Occipital lobe (tissue), 3 donors: ENCODE measurements at places on chromosomes 12 and 14.

GRCh38 chr12:12088147-12088546 is 17.4 kb downstream of the BCL2L14 start:
- no peak for DNase-seq

DNA sequence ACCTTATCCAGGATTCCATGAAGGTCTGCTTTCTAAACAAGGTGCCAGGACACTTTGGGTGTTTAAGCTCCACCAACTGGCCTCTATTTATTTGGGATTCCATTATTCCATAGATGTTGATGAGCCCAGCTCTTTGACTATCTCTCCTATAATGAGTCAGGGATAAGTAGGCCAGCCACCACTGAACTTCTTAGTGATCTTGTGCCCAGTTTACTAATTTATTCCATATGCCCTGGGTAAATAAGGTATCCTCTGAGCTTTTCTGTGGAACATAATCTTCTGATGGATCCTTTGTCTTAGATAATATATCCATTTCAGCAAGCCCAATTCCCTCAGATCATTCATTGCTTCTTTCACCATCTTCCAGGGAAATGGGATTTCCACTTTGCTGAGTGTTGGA is 535.0 kb downstream of the FOXG1 start:
- no peak for DNase-seq

GRCh38 chr12:69252033-69252432 is 12.7 kb downstream of the CPSF6 start:
- no peak for DNase-seq

DNA sequence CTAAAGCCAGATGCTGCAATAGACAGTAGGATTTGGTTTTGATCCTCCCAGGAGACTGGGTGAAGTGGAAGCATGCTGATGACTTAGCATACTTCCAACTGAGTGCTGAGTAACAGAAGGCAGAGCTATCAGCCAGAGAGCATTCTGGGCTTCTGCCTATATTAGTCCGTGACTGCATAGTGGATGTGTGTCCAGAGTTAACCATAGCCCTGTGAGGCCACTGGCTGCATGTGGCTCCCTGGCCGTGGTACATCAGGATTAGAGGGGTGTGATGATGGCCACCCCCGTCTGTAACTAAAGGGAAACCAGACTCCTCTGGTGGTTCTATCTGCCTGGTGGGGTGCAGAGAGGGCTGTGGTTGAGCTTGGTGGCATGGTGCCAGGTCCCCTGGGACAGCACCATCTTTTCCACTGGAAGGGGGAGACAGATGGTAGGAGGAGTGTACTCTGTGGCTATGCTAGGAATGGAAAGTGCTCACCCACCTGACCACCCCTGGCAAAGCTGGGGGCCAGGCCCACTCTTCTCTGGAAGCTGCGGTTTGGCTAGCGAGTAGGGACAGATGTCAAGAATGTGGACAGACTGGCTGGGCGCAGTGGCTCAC is 27.4 kb downstream of the ABCD4 start:
- DNase-seq, result no peak

DNA sequence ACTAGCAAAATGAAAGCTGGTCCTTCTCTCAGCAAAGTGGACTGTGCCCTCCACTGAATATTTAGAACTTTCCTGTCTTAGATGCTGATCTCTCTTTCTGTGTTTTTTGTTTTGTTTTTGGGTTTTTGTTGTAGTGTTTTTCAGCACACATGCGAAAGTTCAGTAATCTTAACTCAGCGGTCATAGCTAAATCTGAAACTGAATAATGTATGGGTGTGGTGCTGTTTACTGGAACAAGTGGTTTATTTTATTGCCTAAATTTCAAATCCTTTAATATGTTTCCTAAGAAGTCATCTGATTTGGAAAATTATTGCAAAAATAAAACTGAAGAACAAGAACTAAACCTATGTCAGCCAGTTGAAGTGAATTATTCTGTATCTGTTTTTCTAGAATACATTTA is 116.0 kb upstream of the LRIG3 start:
- DNase-seq, result no peak

- no peak for DNase-seq
These were observed 66.0 kb downstream of the ANO4 start for GRCh38 chr12:100860611-100861010.

DNA sequence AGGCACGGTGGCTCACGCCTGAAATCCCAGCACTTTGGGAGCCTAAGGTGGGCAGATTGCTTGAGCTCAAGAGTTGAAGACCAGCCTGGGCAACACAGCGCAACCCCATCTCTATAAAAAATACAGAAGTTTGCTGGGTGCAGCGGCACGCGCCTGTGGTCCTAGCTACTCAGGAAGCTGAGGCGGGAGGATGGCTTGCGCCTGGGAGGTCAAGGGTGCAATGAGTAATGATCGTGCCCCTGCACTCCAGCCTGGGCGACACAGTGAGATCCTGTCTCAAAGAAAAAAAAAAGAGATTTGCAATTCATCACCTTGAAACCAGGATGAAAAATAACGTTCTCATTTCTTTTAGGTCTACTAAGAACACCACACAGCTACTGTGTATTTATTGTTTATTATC is 4.0 kb downstream of the STX2 start:
- no peak for DNase-seq

GRCh38 chr14:29810682-29811081 is 117.0 kb downstream of the PRKD1 start:
- DNase-seq, result no peak

GRCh38 chr12:131157743-131158142 is 204.0 kb downstream of the ADGRD1 start:
- no peak for DNase-seq

DNA sequence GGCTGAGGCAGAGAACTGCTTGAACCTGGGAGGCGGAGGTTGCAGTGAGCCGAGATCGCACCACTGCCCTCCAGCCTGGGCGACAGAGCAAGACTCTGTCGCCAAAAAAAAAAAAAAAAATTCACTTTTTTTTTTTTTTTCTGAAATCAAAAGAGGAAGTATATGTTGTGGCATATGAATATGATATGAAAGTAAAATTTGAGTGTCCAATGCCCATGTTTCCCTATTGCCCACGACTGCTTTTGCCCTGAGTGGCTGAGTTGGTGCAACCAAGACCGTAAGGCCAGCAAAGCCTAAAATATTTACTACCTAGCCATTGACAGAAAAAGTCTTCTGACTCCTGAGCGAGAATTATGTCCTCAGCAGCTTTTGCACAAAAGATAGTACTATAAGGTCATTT is 101.7 kb upstream of the PARP11 start:
- DNase-seq, result no peak

DNA sequence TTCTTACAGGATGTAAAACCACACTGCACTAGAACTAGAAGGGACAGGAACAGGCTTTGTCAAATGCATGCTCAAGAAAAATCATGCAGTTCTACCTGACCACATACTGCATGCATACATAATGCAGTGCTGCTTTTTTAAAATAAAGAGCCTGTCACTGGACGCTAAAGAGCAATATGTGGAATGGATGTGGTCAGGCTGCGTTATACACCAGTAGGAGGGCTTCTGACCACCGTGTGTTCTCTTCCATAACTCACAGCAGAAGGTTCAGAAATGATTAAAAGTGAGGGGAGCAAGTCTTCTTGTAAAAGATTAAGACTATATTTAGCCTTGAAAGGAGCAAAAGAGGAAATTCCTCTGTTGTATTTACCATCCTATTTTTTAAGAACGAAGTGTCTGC is 392.0 kb downstream of the EMP1 start:
- no peak for DNase-seq
